Esophagus muscularis mucosa (tissue), 4 donors: ENCODE measurements at places on chromosomes 2 and 18. TPM values are rescaled to one million over a fixed set of nuclear protein-coding genes. Genes with fewer than 3 reads are reported as not detected.

DNA sequence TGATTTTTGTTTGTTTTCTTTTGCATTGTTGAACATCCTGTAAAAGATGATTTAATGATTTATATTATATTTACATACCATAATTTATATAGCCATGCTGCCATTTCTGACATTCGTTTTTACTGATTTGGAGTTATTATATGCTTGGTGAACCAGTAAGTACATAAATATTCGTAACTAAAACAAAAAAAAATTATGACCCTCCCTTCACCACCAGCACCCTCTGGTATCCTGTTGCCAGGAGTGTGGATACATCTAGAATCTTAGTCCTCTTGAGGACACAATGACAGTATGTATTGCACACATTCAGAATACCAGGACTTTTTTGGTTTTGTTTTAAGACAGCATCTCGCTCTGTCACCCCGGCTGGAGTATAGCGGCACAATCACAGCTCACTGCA is 43.9 kb upstream of the B3GNT7 start:
- H3K4me3 ChIP-seq = no peak overlapping the region
- H3K27ac ChIP-seq = no peak overlapping the region
- no peaks in the 10 kb centered on the region for H3K27me3 ChIP-seq
- H3K36me3 ChIP-seq = no peaks in the 10 kb centered on the region

GRCh38 chr2:112534826-112535225 is 7.4 kb upstream of the POLR1B start:
- no peak for DNase-seq
- H3K27me3 ChIP-seq = no peaks in the 10 kb centered on the region

DSG1 gene
- not detected for total RNA-seq

DNA sequence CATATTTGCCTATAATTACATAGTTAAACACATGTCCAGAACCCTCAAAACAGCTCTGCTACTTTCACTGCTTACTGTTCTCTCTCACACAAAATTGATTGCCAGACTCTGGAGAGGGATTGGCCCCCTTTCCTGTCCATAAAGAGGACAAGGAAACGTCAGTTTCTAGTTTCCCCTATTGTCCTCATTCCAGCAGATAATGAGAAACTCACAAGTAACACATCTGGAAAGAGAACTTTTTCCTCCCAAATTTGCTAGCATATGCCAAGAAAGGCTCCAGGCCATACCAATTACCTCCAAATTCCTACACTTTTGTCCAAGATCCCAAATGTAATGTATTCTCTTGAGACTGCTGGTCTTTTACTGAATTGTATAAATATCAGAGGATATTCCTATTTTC is 200.5 kb downstream of the EXOC6B start:
- H3K27me3 ChIP-seq = no peaks in the 10 kb centered on the region
- H3K36me3 ChIP-seq = no peaks in the 10 kb centered on the region
- no peak overlapping the region for H3K4me3 ChIP-seq

GRCh38 chr2:235825946-235826345 is 332.1 kb downstream of the AGAP1 start:
- H3K27me3 ChIP-seq = no peaks in the 10 kb centered on the region
- no peaks in the 10 kb centered on the region for H3K4me1 ChIP-seq
- DNase-seq = no peak
- no peak overlapping the region for H3K4me3 ChIP-seq
- no peak overlapping the region for H3K27ac ChIP-seq
- H3K36me3 ChIP-seq = peaks cover 58% of the 10 kb centered on the region

- H3K27me3 ChIP-seq = no peaks in the 10 kb centered on the region
- H3K27ac ChIP-seq = no peak overlapping the region
- H3K36me3 ChIP-seq = no peaks in the 10 kb centered on the region
- DNase-seq = no peak
Measured at GRCh38 chr2:108392029-108392428, 14.3 kb downstream of the SULT1C4 start.

DNA sequence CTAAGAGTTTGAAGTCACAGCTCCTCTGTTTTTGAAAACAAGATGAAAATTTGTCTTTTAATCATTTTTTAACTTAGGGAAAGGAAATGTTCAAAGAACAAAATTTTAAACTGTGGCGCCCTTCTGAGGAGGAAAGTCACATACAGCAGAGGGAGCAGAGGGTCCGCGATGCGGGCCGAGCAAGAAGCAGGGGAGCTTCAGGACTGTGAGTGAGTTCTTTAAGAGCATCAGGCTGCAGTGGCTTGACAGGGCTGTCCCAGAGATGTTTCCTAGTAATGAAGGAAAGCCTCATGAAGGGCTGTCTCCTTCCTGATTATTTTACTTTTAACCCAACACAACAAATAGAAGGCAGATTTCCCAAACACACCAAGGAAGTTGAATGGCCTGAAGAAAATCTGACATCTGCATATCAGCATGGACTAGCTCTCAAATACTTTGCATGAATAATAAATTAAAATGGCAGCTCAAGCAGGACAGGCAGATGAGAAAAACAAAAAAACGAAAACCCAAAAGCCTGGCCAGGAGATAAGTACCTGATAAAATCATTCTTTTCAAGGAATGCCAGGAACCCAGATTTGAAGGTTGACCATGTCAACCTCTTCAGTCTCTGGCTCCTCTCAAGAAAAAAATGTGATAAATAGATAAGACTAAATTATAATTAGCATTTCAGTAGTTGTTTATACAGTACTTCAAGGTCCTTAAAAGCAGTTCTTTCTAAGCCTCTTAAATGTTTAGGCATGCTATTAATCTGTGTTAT is 60.8 kb downstream of the SLC40A1 start:
- no peak overlapping the region for H3K4me3 ChIP-seq
- no peaks in the 10 kb centered on the region for H3K36me3 ChIP-seq
- peaks cover 20% of the 10 kb centered on the region for H3K4me1 ChIP-seq
- H3K27ac ChIP-seq = no peak overlapping the region

GRCh38 chr2:208265371-208265800 is 669 bp upstream of the PIKFYVE start:
- H3K36me3 ChIP-seq = no peaks in the 10 kb centered on the region
- peak overlapping the region; percentile 97 for H3K27ac ChIP-seq
- peak overlapping the region; percentile 84 for H3K4me3 ChIP-seq
- DNase-seq = no peak

LIMS2 gene
- 99.2 TPM for total RNA-seq

- no peak overlapping the region for H3K27ac ChIP-seq
- no peak overlapping the region for H3K4me3 ChIP-seq
- H3K27me3 ChIP-seq = no peaks in the 10 kb centered on the region
- no peak for DNase-seq
- H3K36me3 ChIP-seq = no peaks in the 10 kb centered on the region
Measured at GRCh38 chr2:206657087-206657486, 14.8 kb downstream of the FAM237A start.

CCDC121 gene
- total RNA-seq = 6.2 TPM

GRCh38 chr2:216661639-216662375 is 28.6 kb downstream of the IGFBP2 start:
- H3K36me3 ChIP-seq = no peaks in the 10 kb centered on the region
- peaks cover 51% of the 10 kb centered on the region for H3K4me1 ChIP-seq
- DNase-seq = no peak
- H3K27ac ChIP-seq = no peak overlapping the region
- no peak overlapping the region for H3K4me3 ChIP-seq

DNA sequence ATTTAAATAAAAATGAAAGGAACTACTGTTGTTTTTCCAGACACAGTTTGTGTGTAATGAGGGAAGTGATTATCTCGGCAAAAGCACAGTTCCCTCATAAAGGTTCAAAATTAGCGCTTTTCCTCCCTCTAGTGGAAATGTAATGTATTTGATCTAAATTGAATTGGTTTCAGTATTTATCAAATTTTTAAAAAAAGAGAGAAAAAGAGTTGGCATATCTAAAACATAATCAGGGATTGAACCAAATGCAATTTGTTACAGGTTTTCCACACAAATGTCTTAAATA is 37.5 kb downstream of the CMPK2 start:
- no peaks in the 10 kb centered on the region for H3K27me3 ChIP-seq
- H3K4me3 ChIP-seq = no peak overlapping the region
- no peak overlapping the region for H3K27ac ChIP-seq
- H3K4me1 ChIP-seq = peaks cover 8% of the 10 kb centered on the region

TEKT4 gene
- not detected for total RNA-seq

GREB1L gene
- total RNA-seq = 13.2 TPM

DNA sequence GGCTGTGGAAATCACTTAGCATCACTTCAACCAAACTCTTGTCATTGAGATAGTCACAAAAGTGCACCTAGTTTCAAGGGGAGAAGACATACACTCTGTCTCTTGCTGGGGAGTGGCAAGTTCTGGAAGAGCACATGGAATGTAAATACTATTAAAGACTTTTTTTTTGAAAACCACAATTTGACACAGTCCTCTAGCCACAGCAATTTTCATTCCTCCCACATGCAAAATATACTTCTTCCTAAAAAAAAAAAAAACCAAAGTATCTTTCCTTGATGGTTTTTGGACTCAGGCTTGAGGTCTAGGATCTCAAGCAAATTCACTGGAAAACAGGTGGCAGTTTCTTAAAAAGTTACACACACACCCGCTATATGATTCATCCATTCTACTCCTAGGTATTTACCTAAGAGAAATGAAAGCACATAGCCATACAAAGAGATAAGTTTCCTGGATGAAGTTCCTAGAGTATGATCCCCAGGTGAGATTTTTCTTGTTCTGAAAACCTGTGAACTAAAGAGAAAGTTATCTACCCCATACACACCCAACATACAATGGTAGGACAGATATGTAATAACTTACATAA is 295.8 kb downstream of the SP3 start:
- H3K4me3 ChIP-seq = no peak overlapping the region
- H3K4me1 ChIP-seq = no peaks in the 10 kb centered on the region
- DNase-seq = no peak
- H3K36me3 ChIP-seq = no peaks in the 10 kb centered on the region
- no peaks in the 10 kb centered on the region for H3K27me3 ChIP-seq

ATG16L1 gene
- 40.3 TPM for total RNA-seq

RIT2 gene
- total RNA-seq = not detected

- no peaks in the 10 kb centered on the region for H3K4me1 ChIP-seq
- H3K36me3 ChIP-seq = no peaks in the 10 kb centered on the region
- DNase-seq = no peak
- H3K27ac ChIP-seq = no peak overlapping the region
Measured at GRCh38 chr2:17803497-17803896, 12.8 kb upstream of the MSGN1 start.

GALR1 gene
- 0.33 TPM for total RNA-seq

GRCh38 chr2:101806701-101807100 is 109.2 kb downstream of the MAP4K4 start:
- no peaks in the 10 kb centered on the region for H3K27me3 ChIP-seq
- H3K27ac ChIP-seq = peak overlapping the region; percentile 57
- no peak for DNase-seq
- no peaks in the 10 kb centered on the region for H3K36me3 ChIP-seq
- H3K4me1 ChIP-seq = peaks cover 50% of the 10 kb centered on the region

MBD1 gene
- total RNA-seq = 74.6 TPM

- H3K27ac ChIP-seq = no peak overlapping the region
- H3K4me1 ChIP-seq = peaks cover 41% of the 10 kb centered on the region
- H3K27me3 ChIP-seq = no peaks in the 10 kb centered on the region
- DNase-seq = no peak
- no peaks in the 10 kb centered on the region for H3K36me3 ChIP-seq
Measured at GRCh38 chr18:76463872-76464271, 31.2 kb downstream of the ZNF516 start.

DNA sequence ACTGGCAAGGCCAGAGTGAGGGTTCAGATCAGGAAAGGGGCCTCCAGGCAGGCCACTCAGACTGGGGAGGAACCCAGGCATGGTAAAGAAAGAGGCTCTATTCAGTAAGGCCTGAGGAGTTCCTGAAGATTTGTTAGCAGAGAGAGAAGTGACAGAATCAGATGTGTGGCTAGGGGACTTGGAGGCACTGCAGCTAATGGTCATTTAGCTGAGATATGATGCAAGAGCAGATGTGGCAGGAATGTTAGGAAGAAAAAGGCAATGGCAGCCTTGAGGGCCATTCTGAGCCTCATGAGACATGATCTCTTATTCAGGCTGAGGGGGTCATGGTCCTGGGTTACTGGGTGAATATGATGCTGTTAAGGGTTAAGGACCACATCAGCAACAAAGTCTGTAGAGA is 73.4 kb downstream of the CCDC93 start:
- no peaks in the 10 kb centered on the region for H3K27me3 ChIP-seq
- peaks cover 79% of the 10 kb centered on the region for H3K36me3 ChIP-seq
- no peak overlapping the region for H3K27ac ChIP-seq
- no peak overlapping the region for H3K4me3 ChIP-seq

DNA sequence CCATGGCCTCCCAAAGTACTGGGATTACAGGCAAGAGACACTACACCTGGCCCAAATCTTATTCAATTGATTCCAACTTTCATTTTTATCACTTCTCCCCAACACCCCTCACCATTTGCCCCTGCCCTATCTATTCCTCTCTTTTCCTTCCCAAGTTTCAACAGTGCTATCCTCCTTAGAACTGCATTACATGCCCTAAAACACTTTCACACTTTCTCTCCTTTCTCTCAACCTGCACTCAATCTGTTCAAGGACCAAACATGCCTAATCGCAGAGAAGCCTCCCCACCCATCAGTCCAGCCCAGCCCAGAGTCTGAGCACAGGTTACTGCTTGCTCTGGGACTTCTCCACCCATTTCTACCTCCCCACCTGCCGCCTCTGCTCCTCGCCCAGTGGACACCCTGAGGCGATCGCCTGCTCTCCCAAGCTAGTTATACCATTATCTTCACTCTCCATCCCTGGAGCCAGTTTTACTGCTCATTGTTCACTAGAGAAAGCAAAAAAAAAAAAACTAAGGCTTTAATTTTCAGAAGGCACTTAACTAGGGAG is 23.7 kb upstream of the DSG1 start:
- H3K36me3 ChIP-seq = no peaks in the 10 kb centered on the region
- no peak overlapping the region for H3K27ac ChIP-seq
- no peak for DNase-seq

GRCh38 chr2:54836477-54836876 is 113.0 kb downstream of the EML6 start:
- no peak for DNase-seq
- H3K4me3 ChIP-seq = no peak overlapping the region
- H3K27ac ChIP-seq = no peak overlapping the region
- H3K4me1 ChIP-seq = peaks cover 3% of the 10 kb centered on the region
- no peaks in the 10 kb centered on the region for H3K27me3 ChIP-seq
- no peaks in the 10 kb centered on the region for H3K36me3 ChIP-seq

SERPINB12 gene
- not detected for total RNA-seq

DGKD gene
- total RNA-seq = 11.6 TPM

GRCh38 chr18:49926106-49926745 is 112.9 kb upstream of the ACAA2 start:
- peaks cover 13% of the 10 kb centered on the region for H3K27me3 ChIP-seq
- no peaks in the 10 kb centered on the region for H3K36me3 ChIP-seq
- H3K27ac ChIP-seq = no peak overlapping the region
- no peak for DNase-seq
- H3K4me3 ChIP-seq = no peak overlapping the region

GRCh38 chr2:62440281-62440946 is 65.6 kb downstream of the TMEM17 start:
- DNase-seq = peak; percentile 66
- H3K27ac ChIP-seq = no peak overlapping the region
- H3K4me3 ChIP-seq = no peak overlapping the region
- H3K4me1 ChIP-seq = no peaks in the 10 kb centered on the region
- no peaks in the 10 kb centered on the region for H3K36me3 ChIP-seq

- peak; percentile 37 for DNase-seq
- no peak overlapping the region for H3K4me3 ChIP-seq
- no peak overlapping the region for H3K27ac ChIP-seq
- peaks cover 39% of the 10 kb centered on the region for H3K4me1 ChIP-seq
Measured at GRCh38 chr2:61431345-61431744, 39.5 kb downstream of the USP34 start.

IL36A gene
- total RNA-seq = not detected

SLC39A6 gene
- 26.6 TPM for total RNA-seq

GRCh38 chr2:168200930-168201583 is 46.3 kb downstream of the STK39 start:
- H3K4me3 ChIP-seq = no peak overlapping the region
- H3K27me3 ChIP-seq = no peaks in the 10 kb centered on the region
- DNase-seq = no peak
- H3K27ac ChIP-seq = peak overlapping the region; percentile 56
- H3K4me1 ChIP-seq = peaks cover 46% of the 10 kb centered on the region
- H3K36me3 ChIP-seq = no peaks in the 10 kb centered on the region
